ENCODE measurements at places on chromosomes 3 and 15. TPM values are rescaled to one million over a fixed set of nuclear protein-coding genes. Genes with fewer than 3 reads are reported as not detected.

Gene GXYLT2
- 3.1 TPM for polyA plus RNA-seq

Gene SI
- 722 TPM for polyA plus RNA-seq

Gene NRG4
- 1.6 TPM for polyA plus RNA-seq

Gene TAGLN3
- polyA plus RNA-seq = 20.2 TPM

Gene C15orf62
- polyA plus RNA-seq = 5.4 TPM

Measured in large intestine (tissue), 12 donors.